H7 (cell line): ENCODE measurements at places on chromosomes 4 and X. TPM values are rescaled to one million over a fixed set of nuclear protein-coding genes. Genes with fewer than 3 reads are reported as not detected.

The ZFX gene
- 16.6 and 21.1 TPM in 2 replicates for total RNA-seq

The ZNF275 gene
- total RNA-seq: 5.1 and 6.9 TPM in 2 replicates

The HSFX4 gene
- total RNA-seq: not detected in 2 replicates

The ITM2A gene
- total RNA-seq: 25.4 and 27.2 TPM in 2 replicates

The BST1 gene
- total RNA-seq: 0.80 and 1.00 TPM in 2 replicates

The TCP11X2 gene
- total RNA-seq: 0.07 and 0.35 TPM in 2 replicates

The DNAAF6 gene
- not detected in 2 replicates for total RNA-seq

The CORIN gene
- total RNA-seq: 0.07 and 0.48 TPM in 2 replicates

The MAML3 gene
- total RNA-seq: 5.9 and 7.1 TPM in 2 replicates

The TEX11 gene
- 0.03 and 0.37 TPM in 2 replicates for total RNA-seq

The CDKL2 gene
- total RNA-seq: 0.18 and 0.28 TPM in 2 replicates

The SSX4 gene
- 0.07 and 0.26 TPM in 2 replicates for total RNA-seq

GRCh38 chr4:7124689-7125442 lies 57.0 kb upstream of the GRPEL1 start:
- no peak for DNase-seq

DNA sequence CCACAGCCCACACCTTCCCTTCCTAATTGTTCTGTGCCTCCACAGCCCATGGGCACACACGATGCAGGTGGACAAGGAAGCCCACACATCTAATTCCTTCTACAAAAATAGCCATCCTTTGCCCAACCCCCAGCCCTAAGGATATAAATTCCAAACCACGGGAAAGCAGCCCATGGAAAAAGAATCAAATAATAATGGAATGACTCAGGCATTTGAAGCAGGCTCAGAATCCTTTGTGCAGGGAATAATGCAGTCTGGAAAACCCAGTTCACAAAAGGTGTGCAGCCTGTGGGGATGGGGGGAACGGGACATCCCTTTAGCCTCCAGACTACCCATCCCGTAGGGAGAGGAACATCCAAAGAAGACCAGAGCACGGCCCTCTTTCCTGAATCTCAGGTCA lies 342.3 kb upstream of the GALNT7 start:
- no peak for DNase-seq

- no peak for DNase-seq
These were observed 89.7 kb downstream of the TET2 start for GRCh38 chr4:105236202-105236915.

- DNase-seq: no peak
These were observed 43.6 kb upstream of the UCP1 start for GRCh38 chr4:140612357-140612756.

DNA sequence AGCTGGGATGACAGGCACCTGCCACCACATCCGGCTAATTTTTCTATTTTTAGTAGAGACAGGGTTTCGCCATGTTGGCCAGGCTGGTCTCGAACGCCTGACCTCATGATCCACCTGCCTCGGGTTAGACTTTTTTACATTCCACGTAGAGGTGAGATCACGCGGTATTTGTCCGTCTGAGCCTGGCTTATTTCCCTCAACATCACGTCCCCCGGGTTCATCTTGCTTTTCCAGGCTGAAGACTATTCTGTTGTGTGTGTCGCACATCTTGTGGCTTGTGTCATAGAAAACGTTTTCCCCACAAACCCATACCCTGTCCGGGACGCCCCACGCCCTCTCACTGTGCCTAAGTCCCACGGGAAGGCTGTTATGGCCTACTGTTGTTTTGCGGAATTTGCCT lies 185.3 kb downstream of the CRLF2 start:
- DNase-seq: no peak

GRCh38 chr4:143390764-143391163 lies 54.1 kb downstream of the GAB1 start:
- no peak for DNase-seq

- DNase-seq: no peak
These were observed 121.9 kb downstream of the CLCN4 start for GRCh38 chrX:10278716-10279115.

DNA sequence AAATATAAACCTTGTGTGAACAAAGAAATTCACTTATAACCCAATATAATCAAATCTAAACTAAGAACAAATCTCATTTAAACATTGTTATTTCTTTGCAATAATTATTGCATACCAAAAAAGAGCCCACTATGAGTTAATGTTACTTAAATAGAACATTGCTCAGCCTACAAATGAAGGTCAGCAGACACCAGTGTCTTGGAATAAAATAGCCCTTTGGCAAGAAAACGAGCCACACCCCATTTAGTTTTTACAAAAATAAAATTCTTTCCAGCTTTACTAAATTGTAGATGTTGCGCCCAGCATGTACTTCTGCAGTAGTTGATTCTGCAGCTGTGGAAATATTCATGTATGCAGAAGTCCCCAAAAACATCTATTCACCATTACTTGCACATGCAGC lies 12.2 kb downstream of the PLS3 start:
- DNase-seq: no peak

- no peak for DNase-seq
These were observed 96.6 kb upstream of the SRD5A3 start for GRCh38 chr4:55249476-55249875.

DNA sequence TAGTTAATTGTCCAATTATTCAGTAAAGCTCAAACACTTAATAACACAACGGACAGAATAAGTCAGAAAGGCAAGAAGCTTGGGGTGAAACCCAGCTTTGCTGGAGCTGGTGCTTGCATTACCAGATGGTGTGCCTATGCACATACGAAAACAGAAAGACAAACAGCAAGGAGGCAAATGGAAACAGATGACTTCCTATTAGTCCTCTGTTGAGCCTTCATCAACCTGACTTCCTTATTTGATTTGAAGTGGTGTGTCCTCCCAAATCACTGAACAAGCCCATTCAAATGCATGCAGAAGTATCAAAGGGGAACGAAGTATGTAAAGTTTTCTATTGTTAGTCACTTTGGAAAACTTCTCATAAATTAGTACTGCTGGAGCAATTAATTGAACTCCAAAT lies 166.2 kb downstream of the ATP10D start:
- no peak for DNase-seq

- DNase-seq: no peak
These were observed 165.3 kb upstream of the DGKK start for GRCh38 chrX:50635817-50636365.

DNA sequence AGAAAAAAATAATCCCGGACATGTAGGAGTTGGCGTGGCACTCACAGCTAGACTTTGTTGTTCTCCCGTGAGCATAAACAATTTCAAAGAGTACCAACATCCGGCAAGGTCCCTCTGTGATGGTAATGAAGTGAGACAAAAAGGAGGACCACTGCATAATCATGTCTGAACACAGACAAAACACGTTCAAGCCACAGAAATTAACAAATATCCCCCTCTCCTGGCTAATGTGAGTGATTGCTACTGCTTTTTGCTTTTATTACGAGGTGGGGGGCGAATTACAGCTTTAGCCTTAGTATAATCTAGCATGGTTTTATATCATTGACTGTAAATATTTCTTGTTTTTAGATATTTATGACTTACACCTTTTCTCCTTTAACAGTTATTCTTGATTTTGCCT lies 118.5 kb downstream of the PLS3 start:
- DNase-seq: peak; percentile 76

DNA sequence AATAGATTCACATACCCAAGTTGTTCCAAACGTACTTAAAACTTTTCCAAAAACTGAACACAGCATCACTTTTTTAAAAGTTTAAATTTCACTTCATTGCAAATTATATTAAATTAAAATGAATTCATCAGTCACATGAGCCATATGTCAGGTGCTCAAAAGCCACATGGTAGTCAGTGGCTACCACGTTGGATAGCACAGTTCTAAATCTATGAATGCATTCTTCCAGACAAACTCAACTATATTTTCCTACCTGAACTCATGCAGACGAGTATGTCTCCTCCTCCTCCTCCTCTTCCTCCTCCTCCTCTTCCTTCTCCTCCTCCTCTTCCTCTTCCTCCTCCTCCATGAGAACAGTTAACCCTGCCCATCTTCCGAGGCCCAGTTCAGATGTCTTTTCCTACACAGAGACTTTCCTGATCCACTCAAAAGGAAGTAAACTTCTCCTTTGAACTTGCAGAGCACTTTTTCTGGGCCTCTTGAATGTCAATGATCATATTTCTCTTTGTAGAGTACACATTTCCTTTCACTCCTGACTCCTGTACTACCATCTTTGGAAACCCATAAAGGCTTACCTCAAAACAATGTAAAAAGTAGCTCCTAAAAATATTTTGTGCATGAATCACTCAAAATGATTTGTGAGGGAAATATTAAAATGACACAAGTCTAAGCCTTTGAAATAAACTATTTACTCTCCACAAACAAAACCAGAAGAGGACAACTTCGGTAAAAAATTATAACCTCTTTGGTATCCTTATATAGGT lies 172.6 kb downstream of the AMELX start:
- DNase-seq: no peak

- no peak for DNase-seq
These were observed 26.3 kb upstream of the NUDT6 start for GRCh38 chr4:122948671-122949070.

DNA sequence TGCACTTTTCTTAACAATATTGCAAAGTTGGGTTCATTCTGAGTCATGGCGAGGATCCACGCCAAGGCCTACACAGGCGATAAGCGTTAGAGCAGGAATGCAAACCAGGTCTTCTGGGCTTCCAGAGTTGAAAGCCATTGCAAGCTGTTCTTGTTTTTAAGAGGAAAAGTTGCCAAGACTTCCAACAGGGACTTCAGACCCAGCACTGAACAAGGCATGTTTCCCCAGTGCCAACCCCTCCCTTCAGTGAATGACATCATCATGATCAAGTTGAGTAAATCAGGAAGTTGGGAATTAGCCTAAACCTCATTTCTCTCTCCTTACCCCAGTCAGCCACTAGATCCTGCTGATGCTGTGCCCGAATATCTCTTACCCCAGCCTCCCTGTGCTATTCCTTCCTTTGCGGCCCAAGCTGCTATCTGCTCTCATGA lies 355.1 kb downstream of the HS3ST1 start:
- DNase-seq: peak; percentile 8

- no peak for DNase-seq
These were observed 231.1 kb downstream of the STPG2 start for GRCh38 chr4:97912156-97912555.

- DNase-seq: no peak
These were observed 63.5 kb upstream of the MAOA start for GRCh38 chrX:43592597-43592996.

GRCh38 chrX:133054761-133055405 lies 42.0 kb downstream of the USP26 start:
- DNase-seq: no peak

DNA sequence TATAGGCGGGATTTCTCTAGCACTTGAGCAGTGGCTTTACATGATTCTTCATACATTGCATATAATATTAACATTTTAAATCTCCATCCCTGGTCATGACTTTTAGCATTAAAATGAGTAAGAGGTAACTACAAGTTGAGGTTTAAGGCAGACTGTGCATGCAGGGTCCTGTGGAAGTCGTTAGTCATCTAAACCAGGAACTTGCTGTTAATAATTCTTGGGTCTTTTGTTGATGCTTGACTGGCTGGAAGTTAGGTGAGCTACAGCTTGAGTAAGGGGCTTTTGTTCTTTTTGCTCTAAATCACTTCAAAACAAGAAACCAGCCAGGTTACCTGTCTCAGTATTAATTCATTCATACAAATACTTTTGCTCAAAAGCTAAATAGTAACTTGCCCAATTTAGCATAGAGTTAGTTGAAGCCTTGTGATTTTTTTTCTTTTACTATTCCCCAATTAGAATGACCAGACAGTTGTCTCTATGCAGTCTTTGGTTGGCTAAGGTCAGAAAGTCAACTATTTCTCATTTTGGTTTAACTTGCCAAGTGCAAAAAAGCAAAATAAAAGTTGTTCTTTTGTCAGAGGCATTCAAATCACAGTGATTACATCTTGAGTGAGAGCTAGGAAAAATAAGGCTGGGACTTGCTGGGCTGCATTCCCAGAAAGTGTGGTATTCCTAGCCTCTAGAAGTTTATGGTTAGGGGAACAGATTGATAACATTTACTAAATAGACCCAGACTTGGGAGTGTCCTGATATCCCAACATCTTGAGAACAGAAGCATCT lies 516.9 kb downstream of the PDHA2 start:
- DNase-seq: no peak

- DNase-seq: no peak
These were observed 33.2 kb upstream of the MSANTD1 start for GRCh38 chr4:3215733-3216132.

- no peak for DNase-seq
These were observed 5.1 kb downstream of the CTSO start for GRCh38 chr4:155948541-155948940.

DNA sequence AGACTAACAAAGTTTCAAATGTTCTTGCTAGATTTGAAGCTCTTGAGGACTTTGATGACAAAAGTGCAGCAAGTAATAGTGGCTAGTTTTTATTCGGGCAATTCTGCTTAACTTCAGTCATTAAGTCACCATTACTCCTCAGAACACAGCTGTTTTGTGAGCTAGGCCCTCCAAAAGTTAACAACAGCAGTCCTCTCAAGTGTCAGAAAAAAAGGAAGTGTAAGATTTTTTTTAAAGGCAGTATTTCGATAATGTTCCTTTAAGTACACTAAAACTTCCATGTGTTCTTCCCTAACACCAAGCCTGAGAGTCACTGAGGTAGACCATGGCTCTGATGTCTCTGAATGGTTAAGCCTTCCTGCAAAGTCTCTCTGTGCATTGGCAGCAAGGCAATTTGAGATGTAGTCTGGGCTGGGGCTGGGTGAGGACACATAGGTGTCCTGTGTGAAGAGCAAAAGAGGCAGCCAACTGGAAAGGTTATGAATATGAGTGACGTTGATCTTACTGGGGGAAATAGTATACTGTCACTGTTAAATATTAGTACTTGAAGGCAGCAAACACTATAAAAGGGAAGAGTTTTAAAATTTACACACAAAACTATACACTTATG lies 174.0 kb upstream of the MAP3K15 start:
- DNase-seq: no peak

GRCh38 chr4:171896426-171896825 lies 83.2 kb downstream of the GALNTL6 start:
- no peak for DNase-seq

DNA sequence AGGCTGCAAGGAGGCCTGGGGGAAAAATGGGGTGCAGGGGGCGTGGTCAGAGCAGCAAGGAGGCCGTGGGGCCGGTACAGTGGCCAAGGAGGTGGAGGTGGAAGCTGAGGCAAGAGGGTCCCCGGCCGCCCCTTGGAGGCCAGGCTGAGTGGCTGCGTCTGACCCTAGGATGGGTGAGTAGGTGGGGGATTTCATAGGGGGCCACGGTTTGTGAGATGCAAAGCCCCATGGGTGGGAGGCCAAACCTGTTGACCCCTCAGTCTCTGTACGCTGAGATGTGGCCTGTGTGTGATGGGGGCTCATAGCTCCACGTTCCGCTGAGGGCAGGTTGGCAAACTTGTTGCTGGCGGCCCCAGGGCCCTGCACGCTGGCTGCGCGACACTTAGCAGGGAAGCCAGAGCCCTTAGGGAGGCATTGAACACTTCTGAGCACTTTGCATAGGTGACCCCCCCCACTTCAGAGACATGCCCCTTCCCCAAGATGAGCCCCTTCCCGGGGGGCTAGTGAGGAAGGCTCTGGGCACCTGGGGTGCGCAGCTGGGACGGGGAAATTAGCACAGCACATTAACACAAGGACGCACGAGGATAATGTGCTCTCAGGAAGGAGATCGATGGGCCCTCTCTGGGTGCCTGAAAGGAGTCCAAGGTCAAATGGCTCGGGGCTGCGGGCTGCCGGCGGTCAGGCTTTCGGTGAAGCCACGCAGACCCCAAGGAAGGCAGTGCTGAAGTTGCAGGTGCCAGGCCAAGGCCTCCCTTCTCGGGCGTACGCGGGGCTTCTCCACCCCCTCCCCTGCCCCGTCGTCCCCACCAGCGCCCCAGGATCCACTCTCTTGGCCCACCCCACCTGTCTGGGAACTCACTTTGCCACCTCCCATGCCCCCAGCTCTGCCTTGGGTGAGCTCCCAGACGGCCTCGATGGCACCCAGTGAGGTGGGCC lies 107.4 kb downstream of the HMX1 start:
- DNase-seq: peak; percentile 38
